ENCODE measurements at places on chromosomes 6 and 20.

- DNase-seq: no peak
Observed at GRCh38 chr20:5156675-5157448, 30.1 kb downstream of the CDS2 start.

GRCh38 chr6:56232436-56232835, 14.9 kb downstream of the COL21A1 start:
- DNase-seq: no peak

GRCh38 chr6:125942672-125943527, 13.7 kb upstream of the HINT3 start:
- DNase-seq: no peak

GRCh38 chr6:16483315-16483875, 245.0 kb downstream of the GMPR start:
- DNase-seq: no peak

DNA sequence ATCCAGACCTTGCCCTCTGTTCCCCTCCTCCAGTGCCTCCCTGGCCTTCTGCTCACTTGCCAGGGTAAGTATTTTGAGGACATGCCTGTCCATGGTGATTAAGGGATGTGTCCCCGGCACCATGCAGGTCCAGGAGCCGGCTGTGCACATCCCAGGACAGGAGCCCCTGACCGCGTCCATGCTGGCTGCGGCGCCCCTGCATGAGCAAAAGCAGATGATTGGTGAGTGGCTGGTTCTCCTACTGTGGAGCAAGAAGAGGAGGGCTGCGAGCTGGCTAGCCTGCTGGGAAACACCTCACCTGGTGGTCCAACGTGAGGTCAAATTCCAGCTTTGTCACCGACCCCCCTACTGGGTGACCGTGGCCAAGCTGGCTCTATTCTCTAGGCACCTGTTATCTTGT, 23.7 kb downstream of the TOMM34 start:
- no peak for DNase-seq
